Activated CD4-positive, alpha-beta memory T cell treated with anti-CD3 and anti-CD28 coated beads, Interleukin-2, amount 10 ng/mL, durations not matched to agents 7 days and 5 days (primary cell): ENCODE measurements at places on chromosomes 2 and 18.

GRCh38 chr18:55541571-55541970, 46.4 kb downstream of the TCF4 start:
- no peaks in the 10 kb centered on the region for H3K27me3 ChIP-seq
- no peaks in the 10 kb centered on the region for H3K36me3 ChIP-seq
- no peak for DNase-seq
- no peak overlapping the region for H3K27ac ChIP-seq

- H3K4me3 ChIP-seq: no peak overlapping the region
- H3K36me3 ChIP-seq: no peaks in the 10 kb centered on the region
- H3K27ac ChIP-seq: no peak overlapping the region
- no peak for DNase-seq
- H3K4me1 ChIP-seq: no peaks in the 10 kb centered on the region
Observed at GRCh38 chr2:213252206-213252605, 32.1 kb upstream of the SPAG16 start.

DNA sequence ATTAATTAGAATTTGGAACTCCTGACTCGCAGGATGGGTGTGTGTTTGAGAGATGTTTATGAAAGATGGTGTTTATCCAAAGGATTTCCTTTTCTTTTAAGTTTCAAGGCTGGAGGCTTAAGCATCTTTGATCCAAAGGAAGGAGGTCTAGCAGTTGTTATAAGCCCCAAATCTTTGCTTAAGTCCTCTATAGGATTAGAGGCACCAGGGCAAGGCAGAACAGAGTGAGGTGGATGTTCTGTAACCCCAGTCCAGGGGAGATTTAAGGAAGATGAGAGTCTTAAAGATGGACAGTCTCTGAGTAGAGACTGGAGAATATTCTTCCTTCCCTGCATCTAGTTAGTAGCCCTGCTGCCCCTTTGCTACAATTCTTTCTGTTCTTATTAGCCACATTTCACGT, 17.5 kb downstream of the LBH start:
- peaks cover 75% of the 10 kb centered on the region for H3K36me3 ChIP-seq
- DNase-seq: no peak
- no peak overlapping the region for H3K27ac ChIP-seq
- peaks cover 38% of the 10 kb centered on the region for H3K4me1 ChIP-seq
- H3K4me3 ChIP-seq: no peak overlapping the region

GRCh38 chr2:98376996-98377395, 30.7 kb downstream of the CNGA3 start:
- H3K4me1 ChIP-seq: no peaks in the 10 kb centered on the region
- no peaks in the 10 kb centered on the region for H3K36me3 ChIP-seq
- H3K27ac ChIP-seq: no peak overlapping the region
- peaks cover 30% of the 10 kb centered on the region for H3K27me3 ChIP-seq
- no peak overlapping the region for H3K4me3 ChIP-seq

DNA sequence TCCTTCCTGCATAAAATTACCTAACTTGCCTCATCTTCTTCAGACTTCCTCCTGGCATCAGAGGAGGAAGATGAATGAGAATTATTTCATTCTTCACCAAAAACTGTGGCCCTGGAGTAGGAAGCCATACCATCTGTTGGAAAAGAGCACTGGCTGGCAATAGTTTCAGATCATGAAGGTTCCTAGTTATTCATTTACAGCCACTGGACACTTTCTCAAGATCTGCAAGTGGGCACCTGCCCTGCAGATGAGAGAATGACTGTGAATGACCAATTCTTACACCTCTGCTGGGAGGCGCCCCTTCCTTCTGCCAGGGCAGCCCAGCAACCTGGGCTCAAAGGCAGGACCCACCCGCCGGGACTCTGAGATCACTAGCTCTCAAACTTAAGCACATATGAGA, 13.0 kb downstream of the DIPK1C start:
- DNase-seq: no peak
- no peak overlapping the region for H3K27ac ChIP-seq
- no peaks in the 10 kb centered on the region for H3K4me1 ChIP-seq
- no peaks in the 10 kb centered on the region for H3K27me3 ChIP-seq
- no peaks in the 10 kb centered on the region for H3K36me3 ChIP-seq

- H3K27ac ChIP-seq: no peak overlapping the region
- H3K4me1 ChIP-seq: no peaks in the 10 kb centered on the region
- DNase-seq: no peak
- no peaks in the 10 kb centered on the region for H3K36me3 ChIP-seq
Observed at GRCh38 chr18:78169174-78169864, 810.3 kb upstream of the SALL3 start.

DNA sequence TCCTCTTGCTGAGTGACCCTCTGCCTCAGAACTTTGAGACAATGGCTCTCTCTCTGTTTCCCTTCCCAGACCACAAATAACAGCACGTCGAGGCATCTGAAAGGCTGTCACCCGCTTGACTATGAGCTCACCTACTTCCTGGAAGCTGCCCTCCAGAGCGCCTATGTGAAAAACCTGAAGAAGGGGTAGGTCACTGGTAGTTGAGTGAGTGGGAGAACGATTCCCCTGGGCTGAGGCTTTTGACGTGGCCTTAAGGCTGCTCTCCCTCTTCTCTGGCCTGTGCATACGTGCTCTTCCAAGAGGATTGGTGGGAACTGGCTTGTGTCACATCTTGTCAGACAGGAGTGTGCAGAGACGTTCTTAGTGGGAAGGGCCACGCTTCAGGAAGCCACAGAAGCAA, 63.1 kb upstream of the MCFD2 start:
- H3K4me1 ChIP-seq: peaks cover 63% of the 10 kb centered on the region
- peaks cover 61% of the 10 kb centered on the region for H3K36me3 ChIP-seq

- H3K36me3 ChIP-seq: no peaks in the 10 kb centered on the region
- no peak overlapping the region for H3K27ac ChIP-seq
- H3K27me3 ChIP-seq: peaks cover 27% of the 10 kb centered on the region
- no peak overlapping the region for H3K4me3 ChIP-seq
- no peak for DNase-seq
- H3K4me1 ChIP-seq: no peaks in the 10 kb centered on the region
Observed at GRCh38 chr2:110943070-110943634, 177.6 kb upstream of the BCL2L11 start.

GRCh38 chr2:67561457-67561965, 164.4 kb downstream of the ETAA1 start:
- no peaks in the 10 kb centered on the region for H3K36me3 ChIP-seq
- H3K27ac ChIP-seq: no peak overlapping the region
- no peaks in the 10 kb centered on the region for H3K27me3 ChIP-seq
- no peak overlapping the region for H3K4me3 ChIP-seq

- peaks cover 4% of the 10 kb centered on the region for H3K27me3 ChIP-seq
- no peak overlapping the region for H3K27ac ChIP-seq
- H3K4me1 ChIP-seq: no peaks in the 10 kb centered on the region
- peaks cover 3% of the 10 kb centered on the region for H3K36me3 ChIP-seq
- no peak for DNase-seq
Observed at GRCh38 chr18:45715212-45715780, 8.7 kb upstream of the SLC14A1 start.

- H3K27ac ChIP-seq: no peak overlapping the region
- peaks cover 12% of the 10 kb centered on the region for H3K4me1 ChIP-seq
- H3K27me3 ChIP-seq: no peaks in the 10 kb centered on the region
- no peak for DNase-seq
- H3K4me3 ChIP-seq: no peak overlapping the region
- no peaks in the 10 kb centered on the region for H3K36me3 ChIP-seq
Observed at GRCh38 chr2:45922577-45922988, 271.1 kb downstream of the PRKCE start.
